ENCODE measurements at places on chromosomes 1 and 21.

GRCh38 chr21:45328198-45329091, 40.8 kb upstream of the POFUT2 start:
- DNase-seq: no peak

DNA sequence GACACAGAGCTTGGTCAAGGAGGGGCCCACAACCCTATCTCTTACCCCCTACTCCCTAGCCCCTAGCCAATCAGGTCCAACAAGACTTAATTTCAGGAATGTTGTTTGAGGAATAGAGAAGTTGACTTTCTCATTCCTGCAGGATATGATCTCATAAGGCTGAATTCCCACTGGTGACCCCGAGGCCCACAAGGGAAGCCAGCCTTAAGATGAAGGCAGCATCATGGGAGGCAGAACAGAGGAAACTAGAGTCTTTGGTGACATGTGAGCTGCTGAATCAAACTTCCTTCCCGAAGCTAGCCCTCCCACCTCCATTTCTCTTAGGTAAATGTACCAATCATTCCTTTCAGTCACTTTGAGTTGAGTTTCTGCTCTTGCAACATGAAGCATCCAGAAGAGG, 9.1 kb upstream of the PDIK1L start:
- DNase-seq: no peak

DNA sequence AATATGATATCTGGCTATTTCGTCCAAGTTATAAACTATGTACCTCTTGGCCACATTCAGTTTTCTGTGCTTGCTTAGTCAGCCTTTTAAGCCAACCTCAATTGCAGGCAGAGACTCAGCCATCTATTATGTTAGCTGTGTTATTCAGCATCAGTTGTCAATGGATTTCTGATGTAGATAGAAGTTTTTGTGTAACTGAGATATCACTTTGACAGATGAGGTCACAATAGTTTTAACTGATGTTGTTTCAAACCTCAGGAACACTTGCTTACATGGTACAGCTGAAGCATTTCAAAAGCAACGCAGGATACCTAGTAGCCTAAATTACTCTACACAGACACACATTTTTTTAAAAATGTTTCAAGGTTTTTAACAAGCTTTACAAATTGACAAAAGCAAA, 1478.0 kb downstream of the NCAM2 start:
- DNase-seq: no peak

DNA sequence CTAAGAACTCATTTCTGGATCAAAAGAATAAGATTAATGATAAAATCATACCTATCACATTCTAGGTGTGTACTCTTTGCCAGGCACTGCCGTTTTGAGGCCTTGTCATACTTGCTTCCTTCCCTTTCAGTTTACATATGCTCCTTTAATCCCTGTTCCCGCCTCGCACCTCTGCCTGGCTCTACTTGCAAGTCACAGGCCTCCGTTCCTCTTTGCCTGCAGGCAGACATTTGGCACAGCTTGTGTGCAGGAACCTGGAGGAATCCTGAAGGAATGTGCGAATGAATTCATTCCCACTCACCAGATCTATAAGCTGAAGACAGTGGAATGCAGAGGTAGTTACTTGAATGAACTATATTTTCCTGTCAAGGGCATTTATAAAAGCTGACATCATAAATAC, 13.8 kb downstream of the WLS start:
- no peak for DNase-seq

DNA sequence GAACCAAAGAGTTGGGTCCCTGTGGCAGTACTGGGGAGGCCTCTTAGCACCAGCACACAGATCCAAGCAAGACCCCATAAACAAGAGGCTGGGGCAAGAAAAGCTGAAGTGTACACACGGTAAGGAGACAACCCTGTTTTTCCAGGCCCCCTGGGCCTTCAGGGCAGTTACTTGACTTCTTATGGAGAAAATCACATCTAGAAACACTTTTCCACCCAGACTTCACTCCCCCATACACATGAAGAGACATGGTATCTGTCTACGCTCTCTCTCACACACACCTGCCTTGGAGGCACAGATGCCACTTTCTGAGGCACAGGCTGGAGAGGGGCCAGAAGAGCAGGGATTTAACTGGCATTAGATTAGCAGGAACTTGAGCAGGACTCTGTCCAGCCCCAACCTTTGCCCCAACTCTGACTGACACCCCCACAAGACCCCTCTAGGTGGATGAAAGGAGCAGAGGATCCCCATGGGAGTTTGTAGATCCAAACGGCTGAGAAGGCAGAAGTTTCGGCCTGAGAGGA, 2.2 kb downstream of the CERS2 start:
- DNase-seq: no peak

GRCh38 chr1:89051300-89051954, 13.6 kb downstream of the GBP1 start:
- DNase-seq: no peak

DNA sequence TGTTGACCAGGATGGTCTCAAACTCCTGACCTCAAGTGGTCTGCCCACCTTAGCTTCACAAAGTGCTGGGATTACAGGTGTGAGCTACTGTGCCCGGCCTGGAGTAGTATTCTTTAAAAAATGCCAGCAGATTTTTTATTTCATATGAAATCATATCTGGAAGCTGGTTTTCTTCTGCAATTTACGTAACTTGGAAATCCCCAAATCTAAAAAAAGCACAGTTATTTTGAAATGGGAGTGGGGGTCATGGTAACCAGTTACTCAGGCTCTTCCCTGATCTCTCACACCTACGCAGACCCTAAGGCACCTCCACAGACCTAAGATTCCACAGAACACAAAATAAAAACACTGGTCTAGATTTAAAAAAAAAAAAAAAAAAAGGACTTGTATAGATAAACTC, 219.8 kb downstream of the DAB1 start:
- DNase-seq: no peak

DNA sequence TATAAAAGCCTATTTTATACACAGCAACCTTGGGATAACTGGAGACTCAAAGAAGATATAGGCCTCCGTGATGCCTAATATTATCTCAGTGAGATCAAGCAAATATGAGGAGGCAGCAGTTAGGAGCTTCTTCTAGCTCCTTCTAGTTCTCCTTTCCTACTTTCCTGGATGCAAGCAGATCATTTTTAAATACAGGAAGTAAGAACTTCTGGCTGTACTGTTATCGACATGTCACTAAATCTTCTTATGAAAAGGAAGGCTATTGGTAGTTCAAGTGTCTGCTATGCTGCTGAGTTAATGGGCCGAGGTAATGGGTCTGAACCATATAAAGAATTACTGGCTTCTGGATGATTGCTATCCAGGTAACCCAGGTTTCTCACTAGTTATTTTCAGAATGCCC, 15.9 kb downstream of the HSPA13 start:
- DNase-seq: no peak

DNA sequence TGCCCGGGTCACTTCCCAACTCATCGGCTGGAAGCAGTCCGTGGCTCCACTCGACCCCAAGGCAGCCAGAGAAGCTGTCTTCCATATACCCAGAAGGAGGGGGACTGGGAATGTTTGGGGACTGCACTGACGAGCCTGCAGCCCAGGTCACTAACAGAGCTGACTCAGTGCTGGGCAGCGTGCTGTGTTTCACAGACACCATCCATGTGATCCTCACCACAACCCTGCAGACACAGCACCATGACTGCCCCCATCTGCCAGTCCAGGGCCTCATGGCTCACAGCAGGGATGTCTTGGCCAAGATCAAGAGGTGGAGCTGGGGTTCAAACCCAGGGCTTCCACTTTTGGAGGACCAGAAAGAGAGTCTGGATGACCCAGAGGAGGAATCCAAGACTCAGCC, 67.9 kb downstream of the KLHDC7A start:
- no peak for DNase-seq

- DNase-seq: no peak
Measured at GRCh38 chr1:203152158-203153034, 23.2 kb downstream of the MYBPH start.

DNA sequence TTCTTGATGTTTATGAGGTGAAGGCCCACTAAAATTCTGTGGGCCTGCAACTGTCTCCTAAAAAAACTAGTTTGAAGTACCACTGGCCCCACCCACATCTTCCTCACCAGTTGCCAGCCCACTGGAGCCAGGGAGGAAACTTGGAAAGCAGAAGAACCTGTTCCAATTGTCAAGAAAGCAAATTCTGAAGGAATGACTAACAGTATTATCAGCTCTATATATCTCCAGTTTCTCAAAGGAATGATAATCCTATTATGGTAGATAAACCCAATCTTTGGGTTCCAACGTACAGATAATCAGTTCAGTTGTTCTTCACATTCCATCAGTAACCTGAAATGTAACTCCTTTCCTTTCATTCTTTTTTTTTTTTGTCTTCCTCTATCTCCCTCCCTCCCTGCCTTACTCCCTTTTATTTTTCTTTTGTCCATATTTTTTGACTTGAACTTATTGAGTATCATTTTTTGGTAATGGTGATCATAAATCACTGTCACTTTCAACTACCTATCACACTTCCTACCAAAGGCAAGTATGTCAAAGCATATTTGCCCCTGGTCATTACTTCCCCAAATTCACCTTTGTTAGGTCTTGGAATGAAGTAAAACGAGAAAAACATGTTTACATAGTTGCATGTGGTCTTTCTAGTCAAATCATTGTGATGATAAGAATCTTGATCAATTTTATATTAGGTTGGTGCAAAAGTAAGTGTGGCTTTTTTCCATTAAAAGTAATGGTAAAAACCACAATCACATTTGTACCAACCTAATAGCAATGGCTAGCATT, 943.4 kb downstream of the TTLL7 start:
- DNase-seq: no peak

DNA sequence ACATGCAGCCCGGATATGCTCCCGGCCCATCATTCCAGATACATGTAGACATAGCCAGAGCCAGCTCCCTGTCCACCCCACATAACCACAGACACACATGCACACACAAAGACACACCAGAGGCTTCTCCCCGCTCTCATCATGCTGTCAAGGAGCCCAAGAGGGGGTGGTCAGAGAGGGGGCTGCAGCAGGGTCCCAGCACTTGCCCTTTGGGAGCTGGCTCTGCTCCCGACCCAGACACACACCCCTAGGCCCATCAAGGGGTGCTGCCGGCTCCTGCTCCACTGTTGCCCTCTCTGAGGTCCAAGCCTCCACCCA, 2.6 kb downstream of the PTAFR start:
- DNase-seq: no peak

- DNase-seq: no peak
Measured at GRCh38 chr1:32798679-32799416, 18.3 kb downstream of the YARS1 start.

- no peak for DNase-seq
Measured at GRCh38 chr1:15851210-15852035, 3.9 kb downstream of the SPEN start.

DNA sequence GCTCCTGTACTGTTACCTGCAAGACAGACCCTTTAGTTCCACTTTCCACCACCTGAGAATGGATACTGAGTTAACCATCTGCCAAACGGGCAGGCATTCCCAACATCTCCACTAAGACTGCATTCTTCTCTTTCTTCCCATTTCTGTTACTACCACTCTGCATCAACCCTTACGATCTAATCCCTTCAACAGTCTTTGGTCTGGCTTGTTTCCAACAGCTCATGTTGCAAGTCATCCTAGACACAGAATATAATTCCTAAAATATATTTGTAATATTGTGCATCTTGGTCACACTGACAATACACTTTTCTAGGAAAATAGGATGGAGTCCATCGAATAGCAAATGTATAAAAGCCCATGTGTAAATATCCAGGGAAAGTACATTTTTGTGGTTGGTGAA, 166.7 kb downstream of the SIPA1L2 start:
- DNase-seq: no peak

- DNase-seq: no peak
Measured at GRCh38 chr1:40783001-40783905, at the start of gene KCNQ4. KCNQ4 (plus strand) TSS chr1:40783787; CDS start chr1:40784094, 307 bp downstream.

DNA sequence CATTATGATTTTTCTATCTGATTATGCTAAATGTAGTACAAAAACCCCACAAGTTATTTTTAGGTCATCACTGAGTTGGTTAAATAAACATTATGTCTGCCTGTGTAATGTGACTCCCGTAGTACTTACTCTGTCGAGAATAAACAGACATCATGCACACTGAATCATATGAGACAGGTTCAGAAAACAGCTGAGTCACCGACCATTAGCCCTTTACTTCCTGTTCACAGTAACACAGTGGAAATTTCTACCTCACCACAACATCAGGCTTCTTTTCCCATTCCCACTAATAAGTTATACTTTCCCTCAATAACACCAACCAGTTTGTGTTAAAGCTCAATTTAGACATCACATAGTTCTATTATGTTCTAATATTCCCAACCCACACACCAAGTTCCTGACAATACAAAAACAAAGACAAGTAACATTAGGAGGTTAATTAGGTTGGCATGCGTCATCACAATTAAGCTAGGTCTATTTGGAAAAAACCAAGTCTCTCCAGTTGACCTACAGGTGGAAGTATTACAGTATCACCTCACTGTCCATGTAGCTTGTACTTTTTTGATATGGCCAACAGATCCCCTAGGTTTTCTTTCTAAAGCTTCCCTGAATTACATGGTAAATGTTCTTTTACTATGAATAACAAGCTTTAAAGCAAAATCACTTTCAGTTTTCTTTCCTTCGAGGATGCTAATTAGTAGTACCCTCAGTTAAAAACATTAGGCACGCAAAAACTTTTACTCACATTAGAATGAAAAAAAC, 154.2 kb downstream of the EIF4G3 start:
- DNase-seq: no peak

GRCh38 chr1:31549809-31550620, 26.3 kb upstream of the TINAGL1 start:
- no peak for DNase-seq

- DNase-seq: no peak
Measured at GRCh38 chr1:210822932-210823331, 311.0 kb downstream of the KCNH1 start.

- DNase-seq: no peak
Measured at GRCh38 chr1:158026651-158027050, 33.2 kb downstream of the KIRREL1 start.

GRCh38 chr1:48807554-48808260, 31.0 kb upstream of the BEND5 start:
- DNase-seq: no peak

DNA sequence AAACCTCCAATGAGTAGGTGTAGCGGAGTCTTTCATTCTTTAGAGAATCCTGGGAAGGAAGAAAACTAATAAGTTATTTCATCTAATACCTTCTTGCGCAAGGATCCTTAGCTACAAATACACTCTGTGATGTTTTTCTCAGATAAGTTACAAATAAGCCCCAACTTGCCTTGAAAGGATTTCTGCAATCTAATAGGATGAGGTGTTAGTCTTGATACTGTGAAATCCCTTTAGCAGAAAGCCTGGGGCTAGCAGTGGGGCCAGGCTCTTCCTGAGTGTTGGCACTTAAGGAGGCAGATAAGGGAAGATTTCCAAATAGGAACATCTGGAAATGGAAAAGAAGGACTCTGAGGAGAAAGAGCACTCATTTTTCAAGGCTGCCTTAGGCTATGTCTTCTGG, 168.0 kb upstream of the DAB1 start:
- no peak for DNase-seq

DNA sequence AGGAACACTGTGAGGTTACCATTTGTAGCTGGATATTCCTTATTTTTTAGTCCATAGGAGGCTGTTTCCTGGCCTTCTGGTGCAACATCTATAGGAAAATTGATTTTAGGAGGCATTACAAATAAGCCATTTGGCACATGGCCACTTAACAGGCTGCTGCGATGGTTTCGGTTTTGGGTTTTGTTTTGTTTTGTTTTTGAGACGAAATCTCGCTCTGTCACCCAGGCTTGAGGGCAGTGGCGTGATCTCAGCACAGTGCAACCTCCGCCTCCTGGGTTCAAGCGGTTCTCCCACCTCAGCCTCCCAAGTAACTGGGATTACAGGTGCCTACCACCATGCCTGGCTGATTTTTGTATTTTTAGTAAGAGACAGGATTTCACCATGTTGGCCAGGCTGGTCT, 20.1 kb upstream of the LRRC8D start:
- no peak for DNase-seq
